AG09309 (cell line): ENCODE measurements at places on chromosomes 3 and 15.
A peak's percentile ranks its signal among the peaks of the same experiment; 100 is the strongest.

DNA sequence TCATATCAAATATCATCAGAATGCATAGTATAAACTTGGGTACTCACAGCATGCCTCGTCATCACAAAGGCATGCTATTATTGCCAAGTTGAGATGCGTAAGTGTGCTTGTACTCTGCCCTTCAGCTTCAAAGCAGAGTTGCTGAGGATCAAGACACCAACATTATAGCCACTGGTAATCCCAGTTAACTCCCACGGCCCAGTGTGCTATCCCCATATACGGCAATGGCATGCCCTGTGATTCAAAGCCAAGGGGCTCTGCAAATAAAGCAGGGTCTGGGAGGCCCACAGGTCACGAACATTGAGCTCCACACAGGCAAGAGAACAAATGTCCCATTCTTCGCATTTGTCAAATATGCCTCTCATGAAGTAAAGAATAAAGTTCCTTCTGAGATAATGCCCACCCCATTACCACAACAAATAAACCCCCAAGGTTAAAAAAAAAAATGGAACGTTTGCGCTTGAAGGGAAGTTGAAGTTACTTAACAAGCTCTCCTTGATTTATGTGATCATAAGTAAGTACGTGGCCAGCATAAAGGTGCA, 298.1 kb upstream of the NECTIN3 start:
- peak; percentile 47 for DNase-seq

GRCh38 chr3:65672871-65673815, 365.6 kb downstream of the MAGI1 start:
- DNase-seq = no peak

DNA sequence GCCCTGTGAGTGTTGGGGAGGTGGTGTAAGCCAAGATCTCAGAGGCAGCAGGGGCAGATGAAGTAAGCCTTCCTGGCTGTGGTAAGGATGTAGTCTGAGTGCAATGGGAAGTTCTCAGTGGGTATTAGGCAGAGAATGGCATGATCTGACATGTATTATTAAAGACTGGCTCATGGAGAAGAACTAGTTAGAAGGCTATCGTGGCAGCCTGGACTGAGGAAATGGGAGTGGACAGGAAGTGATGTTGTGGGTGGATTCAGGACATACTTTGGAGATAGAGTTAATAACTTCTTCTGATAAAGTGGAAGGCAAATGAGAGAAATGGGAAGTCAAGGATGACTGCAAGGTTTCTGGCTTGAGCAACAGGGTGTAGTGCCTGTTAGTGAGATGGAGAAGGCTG, 250.9 kb upstream of the CFAP20DC start:
- no peak for DNase-seq

GRCh38 chr3:28139288-28139687, 102.1 kb upstream of the CMC1 start:
- DNase-seq = no peak

DNA sequence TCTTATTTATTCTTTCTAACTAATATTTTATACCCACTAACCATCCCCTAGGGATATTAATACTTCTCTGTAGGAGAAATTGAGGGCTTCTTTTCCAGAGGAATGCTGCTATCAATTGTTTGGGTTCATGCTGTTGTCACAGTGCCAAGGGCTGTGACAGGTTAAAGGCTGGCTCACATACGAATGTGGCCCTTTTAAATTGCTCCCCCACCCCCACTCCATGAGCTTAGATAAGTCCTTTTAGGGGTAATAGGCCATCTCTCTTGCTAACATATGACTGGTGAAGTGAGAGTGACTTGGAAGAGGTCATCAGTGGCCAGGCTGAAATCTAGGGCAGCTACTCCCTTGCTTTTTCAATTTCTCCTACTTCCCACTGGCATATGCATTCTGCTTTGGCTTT, 121.9 kb upstream of the DPH6 start:
- no peak for DNase-seq

GRCh38 chr3:14148041-14148985, 23.5 kb downstream of the TMEM43 start:
- DNase-seq = no peak

DNA sequence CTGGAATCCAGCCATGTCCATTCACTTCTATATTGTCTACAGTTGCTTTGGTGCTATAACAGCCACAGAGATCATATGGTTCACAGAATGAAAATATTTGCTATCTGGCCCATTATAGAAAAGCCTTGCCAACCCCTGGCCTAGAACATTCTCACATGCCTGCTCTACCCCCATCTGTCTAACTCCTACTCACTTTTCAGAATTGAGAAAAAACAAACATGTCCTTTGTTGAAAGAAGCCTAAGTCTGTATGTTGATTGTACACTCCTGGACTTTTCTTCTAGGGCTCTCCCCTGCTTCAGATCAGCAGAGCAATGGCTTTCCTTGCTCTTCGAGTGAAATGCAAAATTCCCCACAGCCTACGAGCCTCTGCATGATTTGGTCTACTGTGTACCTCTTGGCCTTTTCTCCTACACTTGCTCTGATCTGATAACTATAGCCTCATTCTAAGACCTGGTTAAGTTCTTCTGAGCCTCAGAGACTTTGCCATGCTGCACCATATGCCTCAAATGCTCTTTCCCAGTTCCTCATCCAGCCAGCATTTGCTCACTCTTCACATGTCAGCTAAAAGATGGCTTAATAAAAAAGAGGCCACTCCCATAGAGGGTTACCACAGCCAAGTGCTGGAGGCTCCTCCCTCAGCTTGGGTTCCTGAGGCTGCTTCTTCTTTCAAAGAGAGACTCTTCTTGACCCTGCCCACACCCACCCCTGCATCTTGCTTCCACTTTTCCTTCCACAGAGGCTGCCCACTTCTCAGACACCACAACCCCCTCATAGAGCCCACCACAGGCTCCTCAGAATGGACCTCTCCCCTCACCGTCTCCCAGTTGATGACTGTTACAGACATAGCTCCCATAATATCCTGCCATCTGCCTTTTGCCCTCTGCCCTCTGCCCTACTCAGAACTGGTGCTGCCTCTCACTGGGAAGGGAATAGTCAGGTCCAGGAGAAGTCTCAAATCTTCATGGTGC, 22.9 kb upstream of the DCLK3 start:
- DNase-seq = no peak

DNA sequence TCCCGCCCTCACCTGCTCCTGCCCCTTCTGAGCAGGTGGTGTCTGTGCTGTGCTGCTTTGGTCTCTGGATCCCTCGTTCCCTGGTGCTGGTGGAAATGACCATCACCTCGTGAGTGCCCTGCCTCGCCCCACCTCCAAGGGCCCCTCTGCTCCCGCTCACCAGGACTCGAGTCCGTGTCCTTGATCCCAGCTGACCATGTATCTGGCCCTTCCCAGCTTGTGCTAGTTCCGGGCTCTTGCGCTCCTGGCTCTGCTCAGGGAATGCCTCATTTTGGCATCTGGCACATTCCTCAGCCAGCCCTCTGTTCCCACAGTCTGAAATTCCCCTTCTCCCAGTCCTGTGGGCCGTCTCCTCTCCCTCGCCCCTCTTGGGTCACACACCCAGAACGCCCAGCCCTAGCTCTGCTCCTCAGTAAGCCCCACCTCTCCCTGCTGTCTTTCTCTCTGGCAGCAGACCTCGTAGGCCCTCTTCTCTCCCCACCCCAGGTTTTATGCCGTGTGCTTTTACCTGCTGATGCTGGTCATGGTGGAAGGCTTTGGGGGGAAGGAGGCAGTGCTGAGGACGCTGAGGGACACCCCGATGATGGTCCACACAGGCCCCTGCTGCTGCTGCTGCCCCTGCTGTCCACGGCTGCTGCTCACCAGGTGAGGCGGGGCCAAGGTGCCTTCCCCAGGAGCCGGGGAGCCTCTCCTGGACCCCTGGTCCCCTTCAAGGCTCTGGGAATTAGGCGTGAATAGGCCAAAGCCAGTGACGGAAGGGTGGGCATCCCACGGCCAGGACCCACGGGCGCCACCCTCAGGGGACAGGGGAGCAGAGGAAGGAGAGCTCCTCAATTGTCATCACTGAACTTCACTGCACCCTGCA, 11.5 kb downstream of the SLC51A start:
- no peak for DNase-seq

- no peak for DNase-seq
These were observed 9.5 kb downstream of the PDE8A start for GRCh38 chr15:84991014-84991712.

- no peak for DNase-seq
These were observed 31.4 kb downstream of the FLNB start for GRCh38 chr3:58039601-58040000.

GRCh38 chr3:87498358-87499080, 222.1 kb upstream of the POU1F1 start:
- DNase-seq = no peak

DNA sequence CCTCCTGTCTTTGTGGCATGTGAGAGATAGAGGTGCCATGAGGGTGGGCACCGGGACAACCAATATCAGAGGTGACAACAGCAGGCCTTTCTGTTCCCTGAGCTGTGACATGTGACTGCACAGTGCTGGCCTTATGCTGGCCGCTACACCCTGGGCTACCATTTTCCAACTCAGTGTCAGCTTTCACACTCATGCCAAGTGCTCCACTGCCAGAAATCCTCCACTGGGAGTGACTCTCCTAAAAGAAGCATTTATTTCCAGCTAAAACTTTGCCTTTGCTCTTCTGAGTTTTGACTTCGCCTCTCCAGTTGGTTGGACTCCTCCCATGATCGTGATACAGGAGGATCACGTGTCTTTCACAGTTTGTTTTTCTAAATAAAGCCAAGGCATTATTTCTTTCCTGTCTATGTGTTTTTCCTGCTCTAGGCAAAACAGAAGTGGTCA, 31.4 kb downstream of the CA12 start:
- DNase-seq = no peak
